ENCODE measurements at places on chromosomes 7 and 10. TPM values are rescaled to one million over a fixed set of nuclear protein-coding genes. Genes with fewer than 3 reads are reported as not detected.

GRCh38 chr7:55140221-55140940 is 121.6 kb downstream of the EGFR start:
- DNase-seq, result no peak
- H3K4me1 ChIP-seq, result peaks cover 7% of the 10 kb centered on the region
- H3K4me3 ChIP-seq, result no peak overlapping the region
- H3K27ac ChIP-seq, result no peak overlapping the region
- peaks cover 16% of the 10 kb centered on the region for H3K27me3 ChIP-seq

DNA sequence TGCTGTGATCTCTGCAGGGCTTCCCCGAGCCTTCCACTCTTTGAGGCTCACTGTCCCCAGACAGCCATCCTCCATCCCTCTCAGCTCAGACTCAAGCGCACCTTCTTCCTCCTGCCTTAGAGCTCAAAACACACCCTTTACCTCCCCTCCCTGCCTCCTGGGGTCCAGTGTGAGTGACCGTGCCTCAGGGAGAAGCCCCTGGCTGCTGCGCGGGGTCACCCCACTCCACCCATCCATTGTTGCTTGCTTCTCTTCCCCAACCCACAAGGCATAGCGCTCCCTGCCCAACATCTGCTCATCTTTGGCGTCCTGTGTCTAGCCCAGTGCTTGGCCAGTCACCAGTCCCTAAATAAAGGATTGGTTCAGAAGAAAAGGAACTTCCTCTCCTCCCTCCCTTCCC is 170.3 kb downstream of the TCERG1L start:
- no peaks in the 10 kb centered on the region for H3K27me3 ChIP-seq
- no peaks in the 10 kb centered on the region for H3K36me3 ChIP-seq
- H3K4me1 ChIP-seq, result no peaks in the 10 kb centered on the region

Gene MTPN
- total RNA-seq, result 126 TPM

Gene ZNF239
- 1.3 TPM for total RNA-seq

GRCh38 chr7:130891254-130892094 is 157.5 kb upstream of the KLF14 start:
- no peak overlapping the region for H3K4me3 ChIP-seq
- no peak for DNase-seq
- no peaks in the 10 kb centered on the region for H3K27me3 ChIP-seq
- H3K4me1 ChIP-seq, result peaks cover 84% of the 10 kb centered on the region

Gene CLDN12
- total RNA-seq, result 5.5 TPM

Gene GIGYF1
- total RNA-seq, result 53.2 TPM

DNA sequence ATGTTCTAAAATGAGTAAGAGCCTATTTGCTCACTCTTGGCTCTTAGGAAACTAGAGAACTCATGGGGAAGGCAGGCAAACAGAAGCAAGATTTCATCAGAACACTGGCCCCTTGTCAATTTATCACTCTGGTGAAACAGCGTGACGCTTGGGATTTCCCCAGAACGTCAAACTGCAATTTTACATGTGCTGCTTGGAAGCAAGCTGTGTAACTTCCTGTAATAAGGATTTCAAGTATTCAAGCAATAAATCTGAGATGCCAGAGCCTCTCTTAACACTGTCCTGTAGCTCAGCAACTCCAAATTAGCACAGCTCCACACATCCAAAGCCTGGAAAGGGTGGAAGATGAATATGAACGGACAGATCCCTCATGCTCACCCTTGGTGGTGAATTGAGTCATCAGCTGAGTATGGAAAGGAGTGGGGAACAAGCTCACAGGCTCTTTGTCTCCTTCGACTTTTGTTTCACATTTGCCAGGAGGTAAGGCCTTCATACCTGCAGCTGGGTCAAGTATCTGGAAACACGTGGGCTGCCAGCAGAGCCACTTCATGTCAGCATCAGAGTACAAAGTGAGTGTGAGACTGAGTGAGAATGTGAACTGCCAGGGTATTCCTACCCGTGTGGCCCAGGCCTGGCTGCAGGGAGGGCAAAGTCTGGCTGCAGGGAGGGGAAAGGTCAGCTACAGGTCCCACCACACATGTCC is 140.4 kb upstream of the NAMPT start:
- peak; percentile 84 for DNase-seq
- peak overlapping the region; percentile 98 for H3K27ac ChIP-seq
- no peaks in the 10 kb centered on the region for H3K27me3 ChIP-seq
- H3K4me1 ChIP-seq, result peaks cover 96% of the 10 kb centered on the region
- H3K36me3 ChIP-seq, result peaks cover 29% of the 10 kb centered on the region

DNA sequence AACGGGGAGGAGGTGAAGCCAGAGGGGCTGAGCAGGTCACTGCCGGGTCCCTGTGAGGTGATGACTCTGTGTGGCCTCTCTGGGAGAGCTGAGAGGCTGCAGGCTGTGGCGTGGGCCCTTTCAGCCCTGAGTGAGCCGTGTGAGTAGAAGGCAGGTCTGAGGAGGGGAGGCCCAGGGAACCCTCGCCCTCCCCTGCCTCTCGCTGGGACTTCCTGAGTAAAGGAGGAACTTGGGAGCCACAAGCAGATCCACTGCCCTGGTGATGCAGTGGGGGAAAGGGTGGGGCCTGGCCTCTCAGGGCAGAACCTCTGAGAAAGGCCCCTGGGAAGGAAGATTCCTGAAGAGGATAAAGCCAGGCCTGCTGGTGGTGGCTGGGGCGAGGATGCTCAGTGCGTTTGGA is 22.8 kb downstream of the EEPD1 start:
- no peak overlapping the region for H3K27ac ChIP-seq
- peaks cover 19% of the 10 kb centered on the region for H3K4me1 ChIP-seq
- H3K4me3 ChIP-seq, result no peak overlapping the region
- DNase-seq, result no peak
- H3K36me3 ChIP-seq, result no peaks in the 10 kb centered on the region
- H3K27me3 ChIP-seq, result no peaks in the 10 kb centered on the region

Gene CPVL
- not detected for total RNA-seq

- no peaks in the 10 kb centered on the region for H3K4me1 ChIP-seq
- H3K36me3 ChIP-seq, result no peaks in the 10 kb centered on the region
- DNase-seq, result no peak
- H3K27ac ChIP-seq, result no peak overlapping the region
- H3K27me3 ChIP-seq, result peaks cover 7% of the 10 kb centered on the region
Observed at GRCh38 chr7:141208539-141208938, 134.7 kb downstream of the TMEM178B start.

GRCh38 chr7:7122701-7123281 is 59.6 kb upstream of the C1GALT1 start:
- no peak overlapping the region for H3K4me3 ChIP-seq
- DNase-seq, result no peak
- H3K27me3 ChIP-seq, result no peaks in the 10 kb centered on the region
- no peaks in the 10 kb centered on the region for H3K36me3 ChIP-seq

Gene ATG9B
- total RNA-seq, result 9.0 TPM

- no peaks in the 10 kb centered on the region for H3K27me3 ChIP-seq
- no peak overlapping the region for H3K27ac ChIP-seq
- DNase-seq, result no peak
- peaks cover 10% of the 10 kb centered on the region for H3K4me1 ChIP-seq
- peaks cover 1% of the 10 kb centered on the region for H3K36me3 ChIP-seq
- H3K4me3 ChIP-seq, result no peak overlapping the region
Observed at GRCh38 chr7:7843240-7843639, 124.8 kb upstream of the RPA3 start.

DNA sequence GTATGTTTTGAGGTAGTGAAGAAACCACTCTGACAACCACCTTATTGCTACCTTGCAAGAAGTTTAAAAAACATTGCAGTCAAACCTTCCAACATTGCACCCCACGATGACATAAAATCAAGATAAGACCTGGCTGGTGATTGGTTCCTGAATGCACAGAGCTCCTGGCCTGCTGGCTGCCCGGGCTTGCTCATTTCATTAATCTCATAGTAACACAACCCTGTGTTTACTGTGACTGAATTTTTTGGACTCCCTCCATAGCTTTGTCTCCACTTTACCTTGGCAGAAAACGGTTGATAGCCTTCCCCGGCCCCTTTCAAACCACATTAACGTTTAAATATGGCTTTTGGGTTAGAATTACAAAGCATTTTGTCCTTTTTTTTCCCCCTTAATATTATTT is 27.5 kb downstream of the VWA2 start:
- H3K27ac ChIP-seq, result no peak overlapping the region
- H3K4me3 ChIP-seq, result no peak overlapping the region
- no peak for DNase-seq

Gene HMX3
- total RNA-seq, result 2.0 TPM

DNA sequence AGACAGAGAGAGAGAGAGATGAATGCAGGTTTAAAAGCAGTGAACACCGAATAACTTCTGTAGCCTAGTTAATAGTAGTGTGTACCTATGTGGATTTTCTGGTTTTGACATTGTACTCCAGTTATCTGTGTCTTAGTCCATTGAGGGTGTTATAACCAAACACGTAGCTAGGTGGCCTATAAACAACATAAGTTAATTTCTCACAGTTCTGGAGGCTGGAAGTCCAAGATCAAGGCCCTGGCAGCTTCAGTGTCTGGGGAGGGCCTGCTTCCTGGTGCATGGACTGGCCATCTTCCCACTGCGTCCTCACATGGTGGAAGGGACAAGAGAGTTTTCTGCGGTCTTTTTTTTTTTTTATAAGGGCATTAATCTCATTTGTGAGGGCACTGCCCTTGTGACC is 23.5 kb downstream of the AOC1 start:
- H3K4me3 ChIP-seq, result no peak overlapping the region
- no peak for DNase-seq
- peaks cover 32% of the 10 kb centered on the region for H3K27me3 ChIP-seq
- H3K36me3 ChIP-seq, result peaks cover 9% of the 10 kb centered on the region
- H3K27ac ChIP-seq, result no peak overlapping the region
- no peaks in the 10 kb centered on the region for H3K4me1 ChIP-seq

- H3K4me3 ChIP-seq, result peak overlapping the region; percentile 100
- H3K27ac ChIP-seq, result peak overlapping the region; percentile 90
- H3K27me3 ChIP-seq, result peaks cover 8% of the 10 kb centered on the region
- DNase-seq, result no peak
- peaks cover 3% of the 10 kb centered on the region for H3K36me3 ChIP-seq
Observed at GRCh38 chr10:114174695-114175188, 739 bp upstream of the CCDC186 start.

GRCh38 chr10:49106451-49106850 is 8.9 kb downstream of the VSTM4 start:
- no peaks in the 10 kb centered on the region for H3K36me3 ChIP-seq
- peaks cover 8% of the 10 kb centered on the region for H3K4me1 ChIP-seq
- no peak overlapping the region for H3K27ac ChIP-seq

Gene HABP2
- not detected for total RNA-seq

DNA sequence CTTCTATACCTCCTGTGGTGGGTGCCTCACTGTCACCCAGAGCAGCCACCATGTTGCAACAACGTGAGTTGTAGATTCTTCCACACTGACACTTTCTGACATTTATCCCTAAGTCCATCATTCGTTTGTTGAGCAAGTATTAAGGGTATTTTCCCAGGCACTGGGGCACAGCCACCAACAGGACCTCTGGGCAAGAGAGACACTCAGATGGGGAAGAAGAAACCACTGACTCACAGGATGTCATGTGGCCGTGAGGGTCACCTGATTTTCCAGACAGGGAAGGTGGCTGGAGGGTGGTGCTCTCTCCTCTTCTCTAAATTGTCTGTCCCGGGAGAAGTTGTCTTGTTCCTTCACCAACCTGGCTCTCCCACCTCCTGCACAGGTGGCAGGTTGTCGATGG is 51.7 kb upstream of the PPIF start:
- DNase-seq, result no peak
- no peaks in the 10 kb centered on the region for H3K27me3 ChIP-seq
- H3K36me3 ChIP-seq, result peaks cover 3% of the 10 kb centered on the region
- H3K27ac ChIP-seq, result peak overlapping the region; percentile 59

- H3K27me3 ChIP-seq, result no peaks in the 10 kb centered on the region
- no peak for DNase-seq
- no peaks in the 10 kb centered on the region for H3K4me1 ChIP-seq
- no peak overlapping the region for H3K4me3 ChIP-seq
- H3K27ac ChIP-seq, result no peak overlapping the region
Observed at GRCh38 chr10:770975-771374, 81.5 kb upstream of the DIP2C start.
